ENCODE measurements at places on chromosomes 1 and 21.

- DNase-seq, result no peak
Measured at GRCh38 chr1:157952601-157953000, 40.8 kb upstream of the KIRREL1 start.

- no peak for DNase-seq
Measured at GRCh38 chr1:212607913-212608391, 609 bp upstream of the ATF3 start.

- no peak for DNase-seq
Measured at GRCh38 chr1:90394247-90394646, 322.9 kb downstream of the BARHL2 start.

GRCh38 chr1:243287652-243288051, 31.8 kb downstream of the SDCCAG8 start:
- DNase-seq, result no peak

DNA sequence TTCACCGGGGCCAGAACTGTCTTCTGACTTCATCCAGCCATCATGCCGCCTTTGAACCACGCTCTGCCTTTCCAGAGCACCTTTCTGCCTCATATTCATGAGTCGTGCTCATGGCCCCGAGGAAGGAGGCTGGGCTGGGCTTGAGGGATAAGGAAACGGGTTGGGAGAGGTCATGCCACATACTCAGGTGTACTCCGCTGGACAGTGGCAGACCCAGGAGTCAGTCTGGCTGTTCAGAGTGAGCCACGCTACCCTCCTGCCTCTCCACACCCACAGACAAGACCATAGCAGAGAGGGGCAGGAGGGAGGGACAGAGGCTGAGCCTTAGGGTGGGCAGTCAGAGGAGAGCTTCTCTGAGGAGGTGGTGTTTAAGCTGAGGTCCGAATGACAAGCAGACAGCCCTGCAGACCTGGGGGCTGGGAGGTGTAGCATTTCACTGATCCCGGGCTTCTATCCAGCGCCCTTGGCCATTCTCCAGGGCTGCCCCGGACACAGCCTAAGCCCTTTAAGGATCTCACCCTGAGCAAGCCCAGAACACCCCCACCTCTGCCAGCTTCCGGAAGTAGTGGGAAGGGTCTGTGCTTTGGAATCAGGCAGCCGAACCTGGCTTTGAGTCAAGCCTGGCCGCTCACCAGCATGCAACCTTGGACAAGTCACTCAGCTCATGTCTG, 102.3 kb downstream of the LACTBL1 start:
- no peak for DNase-seq

GRCh38 chr21:39611551-39612190, 1.1 kb upstream of the B3GALT5 start:
- no peak for DNase-seq

DNA sequence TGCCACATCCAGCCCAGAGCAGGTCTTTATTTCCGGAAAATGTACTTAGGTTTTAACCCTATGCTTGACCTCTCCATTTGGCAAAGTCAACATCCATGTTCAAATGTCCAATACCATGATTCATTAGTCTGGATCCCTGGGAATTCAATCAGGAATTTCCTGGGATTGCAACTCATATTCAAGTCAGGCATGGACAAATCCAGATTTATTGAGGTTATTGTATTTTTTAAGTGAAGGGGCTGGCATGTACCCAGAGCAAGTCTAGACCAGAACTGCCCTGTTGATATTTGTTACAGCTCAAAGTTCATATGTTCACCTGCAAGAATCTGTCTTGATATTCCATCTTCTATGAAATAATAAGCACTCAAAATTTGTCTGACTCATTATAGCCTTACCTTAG, 521.1 kb downstream of the ADGRL2 start:
- DNase-seq, result no peak

DNA sequence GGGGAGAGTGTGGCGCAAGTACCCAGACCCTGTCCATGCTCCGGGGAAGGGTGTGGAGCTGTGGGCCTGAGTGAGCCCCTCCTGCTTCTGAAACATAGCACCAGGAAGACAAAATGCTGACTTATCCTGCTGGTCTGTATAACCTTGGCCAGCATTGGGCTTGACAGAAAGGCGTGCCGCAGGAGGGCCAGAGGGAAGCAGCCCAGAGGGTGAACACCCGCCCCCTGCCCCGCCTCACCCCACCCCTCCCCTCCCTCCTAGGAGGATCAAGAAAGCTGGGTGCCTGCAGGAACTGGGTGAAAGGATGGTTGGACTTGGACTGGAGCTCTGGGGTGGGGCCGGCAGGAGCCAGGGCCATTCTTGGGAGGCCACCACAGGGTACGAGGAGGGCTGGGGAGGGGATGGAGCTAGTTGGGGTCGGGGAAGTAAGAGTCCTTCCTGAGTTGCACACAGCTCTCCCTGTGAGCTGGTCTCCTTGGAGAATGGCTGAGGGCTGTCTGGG, 27.1 kb downstream of the PTPRF start:
- DNase-seq, result no peak

- no peak for DNase-seq
Measured at GRCh38 chr1:77824079-77824478, 44.6 kb downstream of the MIGA1 start.

DNA sequence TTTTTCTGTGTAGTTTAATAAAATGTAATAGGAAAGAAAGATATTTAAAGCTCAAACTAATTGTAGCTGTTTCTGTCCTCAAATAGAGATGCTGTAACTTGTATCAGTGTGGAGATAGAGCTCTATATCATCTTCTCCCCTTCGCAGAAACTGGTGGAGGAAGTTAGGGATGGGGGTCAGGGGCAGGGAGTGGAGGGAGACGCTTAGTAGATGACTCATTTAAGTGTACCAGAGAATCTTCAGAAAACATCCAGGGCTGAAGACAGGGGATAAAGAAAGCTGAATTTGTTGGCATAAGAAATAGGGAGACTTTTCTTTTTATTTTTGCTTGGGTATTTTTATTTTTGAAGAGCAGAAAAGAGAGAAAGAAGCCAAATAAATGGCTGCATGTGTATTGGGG, 282.6 kb upstream of the DPYD start:
- DNase-seq, result no peak

DNA sequence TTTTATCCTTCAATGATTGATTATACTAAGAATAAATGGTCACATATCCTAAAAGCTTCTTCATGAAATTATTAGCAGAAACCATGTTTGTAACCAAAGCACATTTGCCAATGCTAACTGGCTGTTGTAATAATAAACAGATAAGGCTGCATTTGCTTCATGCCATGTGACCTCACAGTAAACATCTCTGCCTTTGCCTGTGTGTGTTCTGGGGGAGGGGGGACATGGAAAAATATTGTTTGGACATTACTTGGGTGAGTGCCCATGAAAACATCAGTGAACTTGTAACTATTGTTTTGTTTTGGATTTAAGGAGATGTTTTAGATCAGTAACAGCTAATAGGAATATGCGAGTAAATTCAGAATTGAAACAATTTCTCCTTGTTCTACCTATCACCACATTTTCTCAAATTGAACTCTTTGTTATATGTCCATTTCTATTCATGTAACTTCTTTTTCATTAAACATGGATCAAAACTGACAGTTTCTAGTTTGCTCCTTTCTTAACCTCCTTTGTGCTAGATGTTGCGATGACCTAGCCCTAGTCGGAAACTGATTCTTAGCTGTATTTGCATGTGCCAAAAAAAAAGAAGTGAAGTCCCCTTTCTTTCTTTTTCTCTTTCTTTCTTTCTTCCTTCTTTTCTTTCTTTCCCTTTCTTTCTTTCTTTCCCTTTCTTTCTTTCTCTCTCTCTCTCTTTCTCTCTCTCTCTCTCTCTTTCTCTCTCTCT, 45.1 kb downstream of the MAP3K7CL start:
- no peak for DNase-seq

DNA sequence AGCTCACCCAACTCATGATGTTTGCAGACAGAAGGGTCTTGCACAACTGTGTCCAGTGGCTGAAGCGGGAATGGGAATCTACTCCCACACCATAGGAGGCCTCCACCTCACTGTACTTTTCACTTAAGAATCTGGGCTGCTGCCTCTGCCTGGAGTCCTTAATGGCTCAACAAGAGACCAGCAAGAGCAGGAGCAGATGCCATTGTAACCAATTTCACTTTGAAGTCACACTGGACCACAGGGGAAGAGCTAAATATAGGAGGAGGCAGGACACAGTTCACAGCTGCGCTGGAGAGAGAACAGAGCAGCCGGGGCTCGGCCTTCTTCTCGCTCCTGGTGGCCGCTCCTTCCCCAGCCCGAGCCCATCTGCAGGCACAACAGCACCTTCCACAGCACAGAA, 120.4 kb downstream of the SIPA1L2 start:
- DNase-seq, result no peak

DNA sequence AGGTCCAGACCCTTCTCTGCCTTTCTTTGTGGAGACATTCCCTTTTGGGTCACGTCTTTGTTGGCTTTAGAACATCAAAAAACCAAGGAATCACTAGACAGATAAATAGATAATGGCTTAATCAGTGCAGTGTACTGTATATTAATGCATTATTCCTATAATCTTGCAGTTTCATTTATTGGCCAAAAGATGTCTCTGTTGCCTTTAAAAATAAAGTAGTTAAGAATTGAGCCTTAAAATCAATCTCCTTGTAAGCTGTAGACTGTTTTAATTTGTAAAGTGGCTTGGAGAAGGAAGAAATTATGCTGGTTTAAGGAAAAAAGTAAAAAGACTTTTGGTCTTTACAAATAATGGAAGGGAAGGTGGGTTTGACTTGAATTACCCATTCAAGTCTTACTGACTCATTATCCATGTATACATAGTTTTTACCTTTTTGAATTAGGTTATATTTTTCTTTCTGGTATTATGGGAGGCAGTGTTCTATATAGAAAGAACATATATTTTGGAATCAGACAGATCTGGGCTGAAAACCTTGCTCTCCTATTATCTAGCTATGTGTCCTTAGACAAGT, 84.6 kb downstream of the VPS13D start:
- DNase-seq, result peak; percentile 28

DNA sequence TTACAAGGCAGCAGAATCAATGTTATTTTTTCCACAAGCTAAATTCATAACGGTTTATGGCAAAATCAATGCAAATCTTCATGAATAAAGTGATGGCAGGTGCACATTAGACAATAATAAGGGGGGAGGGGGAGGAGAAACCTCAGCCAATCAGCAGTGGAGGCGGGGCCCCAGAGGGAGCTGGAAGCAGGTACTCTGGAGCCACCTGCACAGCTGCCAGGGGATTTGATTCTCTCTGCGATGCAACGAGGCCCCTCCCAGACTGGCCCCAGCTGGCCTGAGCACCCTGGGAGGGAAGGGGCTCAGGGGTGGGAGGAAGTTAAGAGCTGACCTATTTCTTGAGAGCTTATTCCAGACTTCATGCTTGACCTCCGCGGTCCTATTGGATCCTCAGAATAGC, 127.8 kb upstream of the IGSF21 start:
- DNase-seq, result no peak

GRCh38 chr1:6148497-6149241, 31.5 kb downstream of the CHD5 start:
- peak; percentile 46 for DNase-seq

GRCh38 chr1:156697481-156697880, 7.9 kb downstream of the CRABP2 start:
- no peak for DNase-seq

DNA sequence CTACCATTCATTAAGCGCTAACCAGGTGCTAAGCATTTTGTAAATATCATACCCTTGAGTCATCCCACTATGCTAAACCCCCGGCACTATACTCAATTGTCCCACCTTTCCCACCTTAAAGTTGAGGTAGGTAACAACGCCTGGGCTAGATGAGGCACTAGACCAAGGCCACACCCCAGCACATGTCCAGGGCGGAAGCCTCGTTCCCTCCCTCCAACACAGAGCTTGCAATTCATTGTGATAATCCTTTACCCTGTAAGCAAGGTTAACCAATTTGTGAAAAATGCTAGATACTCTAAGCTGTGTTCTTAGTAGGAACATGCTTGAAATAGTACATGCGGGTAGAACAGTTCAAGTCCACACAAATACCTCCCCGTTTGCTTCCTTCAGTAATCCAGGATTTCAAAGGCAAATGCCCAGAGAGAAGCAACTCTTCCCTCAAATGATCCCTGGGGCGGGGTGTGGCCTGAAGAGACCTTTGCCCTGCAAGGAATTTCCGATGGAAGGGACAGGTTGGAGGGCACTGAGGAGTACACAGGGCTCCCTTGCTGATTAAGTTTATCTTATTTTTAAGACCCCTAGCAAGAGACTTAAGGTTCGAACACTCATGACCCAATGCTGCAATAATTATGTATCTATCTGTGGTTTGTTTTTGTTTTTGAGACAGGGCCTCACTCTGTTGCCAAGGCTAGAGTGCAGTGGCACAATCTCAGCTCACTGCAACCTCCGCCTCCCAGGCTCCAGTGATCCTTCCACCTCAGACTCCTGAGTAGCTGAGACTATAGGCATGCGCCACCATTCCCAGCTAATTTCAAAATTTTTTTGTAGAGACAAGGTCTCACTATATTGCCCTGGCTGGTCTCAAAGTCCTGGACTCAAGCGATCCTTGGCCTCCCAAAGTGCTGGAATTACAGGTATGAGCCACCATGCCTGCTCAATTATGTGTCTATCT, 2.6 kb downstream of the RSPH1 start:
- no peak for DNase-seq

DNA sequence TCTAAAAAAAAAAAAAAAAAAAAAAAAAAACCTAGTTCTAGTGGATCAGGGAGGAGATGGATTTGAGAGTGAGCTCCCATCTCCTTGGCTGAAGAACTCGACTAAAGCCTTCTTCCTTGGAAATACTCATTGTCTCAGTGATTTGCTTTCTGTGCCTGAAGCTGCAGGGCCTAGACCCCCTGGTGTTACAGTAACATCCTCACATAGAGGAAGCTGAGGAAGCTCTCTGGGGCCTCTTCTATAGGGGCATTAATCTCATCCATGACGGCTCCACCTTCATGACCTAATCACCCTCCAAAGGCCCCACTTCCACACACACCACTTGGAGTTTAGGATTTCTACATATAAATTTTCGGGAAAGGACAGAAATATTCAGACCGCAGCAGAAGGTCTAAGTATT, 95.9 kb upstream of the ETS2 start:
- no peak for DNase-seq

GRCh38 chr1:44072204-44072603, 40.9 kb upstream of the SLC6A9 start:
- DNase-seq, result no peak

GRCh38 chr1:21624571-21625389, 44.4 kb downstream of the RAP1GAP start:
- no peak for DNase-seq

GRCh38 chr1:247919952-247920351, at the start of gene OR2T8:
TSS of gene OR2T8 (plus strand) at chr1:247920252. CDS start at chr1:247921018, 766 bp downstream.
- DNase-seq, result no peak

Data from central memory CD4-positive, alpha-beta T cell (primary cell).